ENCODE measurements at places on chromosomes 13 and 19. TPM values are rescaled to one million over a fixed set of nuclear protein-coding genes. Genes with fewer than 3 reads are reported as not detected.
A peak's percentile ranks its signal among the peaks of the same experiment; 100 is the strongest.

The ZNF154 gene
- 11.7 TPM for total RNA-seq

DNA sequence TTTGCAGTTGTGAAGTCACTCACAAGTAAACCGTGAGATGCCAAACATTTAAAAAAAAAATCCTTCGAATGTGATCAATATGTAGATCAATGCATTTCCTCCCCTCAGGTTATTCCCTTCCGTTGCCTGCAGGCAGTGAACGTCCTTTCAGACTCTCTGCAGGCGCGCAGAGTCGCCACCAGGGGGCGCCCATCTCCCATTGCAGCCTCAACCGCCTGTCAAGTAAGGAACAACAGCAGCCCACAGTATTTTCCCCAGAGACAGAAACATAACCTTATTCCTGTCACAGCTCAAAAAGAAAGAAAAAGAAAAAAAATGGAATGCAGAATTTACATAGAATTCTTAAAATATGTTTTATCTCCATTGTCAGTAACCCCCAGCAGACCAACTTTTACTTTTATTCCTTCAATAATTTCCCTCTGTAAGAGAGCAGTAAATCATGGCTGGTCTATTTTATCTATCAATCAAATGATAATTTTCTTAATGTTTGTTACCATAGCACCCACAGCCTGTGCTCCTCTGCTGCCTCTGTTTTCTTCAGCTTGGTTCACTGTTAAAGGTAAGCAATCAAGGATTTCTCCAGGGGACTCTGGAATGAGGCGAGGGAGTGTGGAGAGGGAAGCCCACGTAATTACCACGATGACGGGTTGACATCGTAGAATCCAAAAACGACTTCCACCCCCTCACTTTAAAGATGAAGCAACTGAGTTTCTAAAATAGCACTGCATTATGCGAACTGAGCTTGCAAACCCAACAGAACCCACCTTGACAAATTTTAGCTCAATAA, 637.6 kb upstream of the ARGLU1 start:
- peak; percentile 70 for DNase-seq

- DNase-seq = no peak
Measured at GRCh38 chr13:85812282-85812681, 13.1 kb upstream of the SLITRK6 start.

DNA sequence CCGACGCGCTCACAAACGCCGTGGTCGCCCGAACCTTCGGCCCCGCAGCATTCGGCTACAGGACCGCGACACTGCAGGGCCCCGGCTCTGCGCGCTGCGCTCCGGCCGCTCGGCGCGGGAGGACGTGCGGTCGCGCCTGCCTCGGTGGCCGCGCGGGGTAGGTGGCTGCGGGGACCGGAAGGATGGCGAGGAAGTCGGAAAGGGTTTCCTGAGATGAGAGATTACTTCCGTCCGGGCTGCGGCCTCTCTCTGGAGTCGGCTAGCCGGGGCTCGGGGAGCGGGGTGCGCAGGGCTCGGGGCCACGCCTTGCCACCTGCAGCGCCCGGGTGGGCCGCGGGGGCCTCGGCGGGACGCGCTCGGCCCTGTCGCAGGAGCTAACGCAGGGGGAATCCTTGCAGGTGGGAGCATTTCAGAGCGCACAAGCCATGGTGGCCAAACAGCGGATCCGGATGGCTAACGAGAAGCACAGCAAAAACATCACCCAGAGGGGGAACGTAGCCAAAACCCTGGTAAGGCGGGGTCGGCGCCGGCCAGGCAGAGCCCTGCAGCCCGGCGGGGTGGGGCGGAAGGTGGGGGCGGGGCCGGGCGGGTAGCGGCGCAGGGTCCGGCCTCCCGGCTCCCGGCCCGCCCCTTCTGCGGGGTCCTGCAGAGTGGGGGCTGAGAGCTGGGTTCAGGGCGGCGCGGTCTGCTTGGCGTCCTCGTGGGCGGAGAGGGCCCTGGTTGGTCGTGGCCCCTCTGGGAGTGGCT, at the start of gene SERP2:
TSS of gene SERP2 (plus strand) at position 224 of the 747 bp plus-strand sequence. CDS start at position 426, 202 bp downstream.
- no peak for DNase-seq

DNA sequence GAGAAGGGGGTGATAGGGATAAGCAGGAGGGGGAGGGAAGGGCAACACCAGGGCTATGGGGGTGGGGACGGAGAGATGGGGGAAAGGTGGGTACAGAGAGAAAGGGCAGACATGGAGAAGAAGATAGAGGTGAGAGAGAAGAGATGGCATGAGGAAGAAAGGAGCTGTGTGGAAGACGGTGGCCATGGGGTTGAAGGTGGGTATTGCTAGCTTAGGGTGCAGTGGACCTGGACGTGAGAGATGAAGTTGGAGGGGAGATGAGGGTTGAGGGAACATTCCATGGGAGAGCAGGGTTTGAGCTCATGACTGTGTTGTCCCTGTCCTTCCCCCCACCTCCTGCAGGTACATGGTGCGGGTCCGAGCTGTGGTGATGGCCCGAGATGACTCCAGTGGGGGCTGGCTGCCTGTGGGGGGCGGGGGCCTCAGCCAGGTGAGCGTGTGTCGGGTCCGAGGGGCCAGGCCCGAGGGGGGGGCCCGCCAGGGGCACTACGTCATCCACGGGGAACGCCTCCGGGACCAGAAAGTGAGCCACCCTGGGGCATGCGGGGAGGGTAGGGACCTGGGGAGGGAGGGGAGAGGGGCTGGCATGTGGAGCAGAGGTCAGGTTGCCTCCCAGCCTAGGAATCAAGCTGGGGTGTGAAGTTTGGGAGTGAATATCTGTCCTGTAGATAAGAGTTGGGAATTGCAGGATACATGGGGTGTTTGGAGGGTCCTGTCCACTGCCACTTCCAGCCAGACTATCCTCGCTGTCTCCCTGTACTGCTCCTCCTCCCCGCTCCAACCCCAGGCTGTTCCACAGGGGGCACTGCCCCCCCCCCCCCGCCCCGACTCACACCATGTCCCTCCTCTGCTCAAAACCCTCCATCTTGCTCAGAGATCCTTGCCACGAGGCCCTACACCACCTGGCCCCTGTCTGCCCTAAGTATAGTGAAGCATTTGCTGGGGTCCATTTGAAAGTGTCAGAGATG, 1.7 kb downstream of the SPRED3 start:
- DNase-seq = no peak

DNA sequence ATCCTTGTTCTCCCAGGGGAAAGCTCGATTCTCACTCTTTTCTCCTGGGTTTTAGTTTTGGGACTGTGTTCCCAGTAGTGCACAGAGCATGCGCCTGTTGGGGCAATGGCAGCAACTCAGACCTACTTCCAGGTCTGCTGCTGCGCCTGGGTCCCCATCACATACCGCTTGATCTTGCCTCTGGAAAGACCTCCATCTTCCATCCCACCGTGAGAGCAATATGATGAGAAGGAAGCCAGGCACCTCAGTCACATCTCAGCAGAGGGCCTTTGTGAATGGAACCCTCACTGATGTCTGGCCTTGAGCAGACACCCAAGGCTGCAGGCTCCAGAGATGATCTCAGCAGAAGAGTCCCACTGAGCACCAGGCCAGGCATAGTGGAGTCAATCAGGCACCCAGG, 176.8 kb upstream of the ZNF507 start:
- no peak for DNase-seq

GRCh38 chr19:45136507-45137178, 24.1 kb downstream of the NKPD1 start:
- DNase-seq = no peak

The SHISA7 gene
- total RNA-seq = not detected

- DNase-seq = no peak
Measured at GRCh38 chr13:53123536-53123935, 94.9 kb downstream of the OLFM4 start.

- DNase-seq = peak; percentile 55
Measured at GRCh38 chr19:33125929-33126388, 6.0 kb upstream of the WDR88 start.

GRCh38 chr13:38255600-38255999, 94.1 kb upstream of the UFM1 start:
- DNase-seq = no peak

The ZNF8 gene
- total RNA-seq = 6.1 TPM

- no peak for DNase-seq
Measured at GRCh38 chr13:48431987-48432615, 19.2 kb upstream of the LPAR6 start.

DNA sequence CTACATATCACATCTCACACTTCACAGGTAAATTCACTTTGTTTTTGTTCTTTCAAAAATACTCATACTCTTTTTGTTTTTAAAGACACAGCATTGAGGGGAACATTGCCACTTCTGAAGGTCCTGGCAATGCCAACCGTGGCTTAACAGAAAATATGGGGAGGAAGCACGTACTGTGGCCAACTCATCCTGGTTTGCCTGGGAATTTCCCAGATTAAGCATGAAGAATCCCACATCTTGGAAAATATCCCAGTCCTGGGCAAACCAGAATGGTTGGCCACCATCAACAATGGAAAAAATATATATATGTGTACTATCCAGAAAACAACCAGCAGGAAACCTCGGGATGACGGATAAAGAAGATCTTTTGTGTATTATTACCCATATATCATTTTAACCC, 1032.2 kb upstream of the SLC10A2 start:
- no peak for DNase-seq

GRCh38 chr19:1259206-1259875, 9.8 kb upstream of the CIRBP start:
- DNase-seq = no peak

GRCh38 chr13:45333251-45333976, 7.6 kb downstream of the TPT1 start:
- DNase-seq = no peak

The KCTD12 gene
- 77.3 TPM for total RNA-seq

GRCh38 chr19:12205296-12205695, 42.4 kb downstream of the ZNF136 start:
- no peak for DNase-seq

DNA sequence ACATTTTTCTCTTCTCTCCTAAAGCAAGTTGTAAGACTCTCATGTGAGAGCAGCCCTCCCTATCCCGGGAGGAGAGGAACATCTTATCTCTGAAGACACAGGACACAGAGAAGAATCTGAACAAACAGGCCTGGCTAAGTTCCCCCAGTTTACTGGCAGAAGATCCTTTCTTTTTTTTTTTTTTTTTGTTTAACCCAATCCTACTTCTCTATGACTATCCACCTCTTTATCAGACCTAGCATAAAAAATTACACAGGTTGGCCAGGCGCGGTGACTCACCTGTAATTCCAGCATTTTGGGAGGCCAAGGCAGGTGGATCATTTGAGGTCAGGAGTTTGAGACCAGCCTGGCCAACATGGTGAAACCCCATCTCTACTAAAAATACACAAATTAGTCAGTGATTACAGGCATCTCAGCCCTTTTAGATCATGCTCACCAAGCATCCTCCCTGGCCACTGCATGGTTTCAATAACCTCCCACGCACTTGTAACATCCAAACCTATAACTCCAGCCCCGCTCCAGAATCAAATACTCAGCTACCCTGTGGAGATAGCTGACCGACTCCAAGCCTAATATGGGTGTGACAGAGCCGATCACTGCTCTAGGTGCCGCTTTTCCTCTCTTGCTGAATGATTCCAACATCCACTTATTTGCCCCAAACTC, 27.3 kb upstream of the MUC16 start:
- DNase-seq = no peak

The SPACA4 gene
- not detected for total RNA-seq

GRCh38 chr19:8517551-8518442, 3.8 kb upstream of the ZNF414 start:
- no peak for DNase-seq

The PNMA8A gene
- total RNA-seq = 9.6 TPM

The SLC8A2 gene
- 5.1 TPM for total RNA-seq

The TMPRSS9 gene
- total RNA-seq = not detected

DNA sequence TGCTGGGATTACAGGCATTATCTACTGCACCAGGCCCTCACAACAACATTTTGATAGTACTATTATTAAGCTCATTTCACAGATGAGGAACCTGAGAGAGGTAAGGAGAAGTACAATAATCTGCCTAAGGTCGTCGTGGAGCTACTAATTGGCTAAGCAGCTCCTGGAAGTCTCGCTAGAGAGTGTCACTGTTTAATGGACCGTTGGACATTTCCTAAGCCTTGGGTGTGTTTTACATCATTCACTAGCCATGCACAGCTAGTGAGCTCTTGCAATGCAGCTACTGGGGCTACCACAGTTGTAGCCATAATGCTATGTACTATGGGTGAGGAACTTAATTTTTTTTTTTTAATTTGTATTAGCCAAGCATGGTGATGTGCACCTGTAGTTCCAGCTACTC, 34.0 kb upstream of the OR1M1 start:
- DNase-seq = no peak

Data from mucosa of gallbladder (tissue), 1 donor.